ENCODE measurements at places on chromosomes 7 and 10.

GRCh38 chr10:131996466-131997365 lies 15.0 kb upstream of the BNIP3 start:
- DNase-seq = no peak

- DNase-seq = no peak
These were observed 39.2 kb downstream of the ELMO1 start for GRCh38 chr7:37409461-37409860.

DNA sequence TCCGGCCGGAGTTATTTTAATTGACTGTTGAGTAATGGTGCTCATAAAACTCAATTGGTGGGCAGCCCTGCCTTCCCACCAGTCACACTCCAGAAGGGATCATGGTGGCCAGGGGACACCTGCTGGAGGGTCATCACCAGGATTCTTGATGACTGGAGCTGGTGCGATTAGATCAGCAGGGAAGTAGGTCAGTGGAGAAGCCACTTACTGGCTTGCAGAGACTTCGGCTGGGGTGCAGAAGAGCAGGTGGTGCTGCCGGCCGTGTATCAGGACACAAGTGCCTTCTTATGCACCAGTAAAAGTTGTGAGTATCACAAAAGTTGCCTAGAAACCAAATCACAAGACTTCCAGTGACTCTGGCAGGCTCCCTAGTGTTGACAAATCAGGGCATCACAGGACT lies 82.6 kb upstream of the CHCHD3 start:
- no peak for DNase-seq

- DNase-seq = no peak
These were observed 80.8 kb downstream of the CD36 start for GRCh38 chr7:80719261-80719660.

- no peak for DNase-seq
These were observed 52.7 kb downstream of the GDI2 start for GRCh38 chr10:5760515-5760914.

- no peak for DNase-seq
These were observed 91.7 kb upstream of the IL6 start for GRCh38 chr7:22635349-22635748.

- DNase-seq = no peak
These were observed 134.8 kb upstream of the KLF6 start for GRCh38 chr10:3919709-3920308.

DNA sequence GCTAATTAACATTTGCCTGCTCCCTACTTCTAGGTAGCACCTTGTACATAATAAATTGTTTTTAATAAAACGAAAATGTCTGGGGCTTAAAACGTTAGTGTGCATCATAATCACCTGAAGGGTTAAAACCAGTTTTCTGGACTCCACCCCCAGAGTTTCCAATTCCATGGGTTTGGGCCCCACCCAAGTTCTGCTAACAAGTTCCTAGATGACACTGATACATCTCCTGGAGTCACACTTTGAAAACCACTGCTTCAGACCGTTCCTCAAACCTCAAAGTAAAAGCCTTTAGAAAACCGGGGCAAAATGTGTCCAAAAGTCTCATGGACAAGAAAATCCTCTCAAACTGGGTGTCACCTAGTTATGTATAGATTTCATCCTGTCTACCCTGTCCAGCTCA lies 9.3 kb downstream of the OSBPL3 start:
- no peak for DNase-seq

DNA sequence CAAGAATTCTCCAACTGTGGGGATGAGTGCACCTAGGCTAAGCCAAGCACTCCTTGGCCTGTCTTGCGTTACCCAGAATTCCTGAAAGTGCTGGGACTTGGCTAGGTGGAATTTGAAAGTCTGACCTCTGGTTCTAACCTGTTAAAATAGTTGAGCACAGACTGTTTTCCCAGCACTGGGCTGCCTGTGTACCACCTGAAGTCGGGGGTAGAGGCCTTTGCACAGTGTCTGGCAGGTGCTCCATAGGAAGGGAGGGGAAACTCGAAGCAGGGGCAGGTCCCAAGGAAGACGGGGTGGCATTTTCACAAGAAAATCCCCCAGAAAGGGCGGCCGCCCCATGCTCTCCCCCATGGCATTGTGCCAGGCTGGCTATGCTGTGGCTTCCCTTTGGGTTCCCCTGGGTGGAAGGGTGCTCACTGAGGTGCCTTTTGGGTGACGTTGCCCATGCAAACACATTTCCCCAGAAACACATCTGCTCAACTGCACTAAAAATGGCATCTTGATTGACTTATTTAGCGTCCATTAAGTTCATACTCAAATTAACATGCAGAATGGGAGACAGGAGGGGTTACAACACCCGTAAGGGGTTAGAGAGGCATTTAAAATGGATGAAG lies 62.9 kb downstream of the SYPL1 start:
- no peak for DNase-seq

DNA sequence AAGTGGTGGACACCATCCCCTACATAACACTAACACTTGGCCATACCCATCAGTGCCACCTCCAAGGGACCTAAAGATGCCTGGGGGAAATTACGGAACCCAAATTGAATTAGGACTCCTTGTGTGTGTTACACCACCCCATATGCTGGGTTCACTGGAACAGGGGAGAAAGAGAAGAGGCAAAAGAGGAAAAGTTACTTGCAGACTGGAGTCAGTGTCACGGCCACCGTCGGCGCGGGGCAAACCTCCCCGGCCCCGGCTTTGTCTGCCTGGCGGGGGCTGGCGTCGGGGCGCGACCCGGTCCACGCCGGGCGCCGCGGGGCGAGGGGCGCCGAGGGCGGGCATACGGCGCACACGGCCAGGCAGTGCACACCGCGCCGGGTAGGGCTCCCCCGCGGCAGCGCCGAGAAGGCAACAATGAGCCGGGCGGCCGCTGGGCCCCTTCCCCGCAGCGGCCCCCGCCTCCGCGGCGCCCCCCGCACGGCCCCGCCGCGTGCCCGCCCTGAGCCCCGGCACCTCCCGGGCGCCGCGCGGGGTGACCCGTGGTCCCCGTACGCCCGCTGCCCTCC lies 171.1 kb downstream of the FAM107B start:
- no peak for DNase-seq

GRCh38 chr7:111329367-111330234 lies 232.7 kb downstream of the IMMP2L start:
- DNase-seq = no peak

GRCh38 chr10:96380821-96381220 lies 22.0 kb upstream of the OPALIN start:
- DNase-seq = no peak

GRCh38 chr7:44158873-44159631 lies 17.9 kb upstream of the MYL7 start:
- DNase-seq = no peak

GRCh38 chr7:21624320-21624719 lies 81.5 kb downstream of the DNAH11 start:
- no peak for DNase-seq

DNA sequence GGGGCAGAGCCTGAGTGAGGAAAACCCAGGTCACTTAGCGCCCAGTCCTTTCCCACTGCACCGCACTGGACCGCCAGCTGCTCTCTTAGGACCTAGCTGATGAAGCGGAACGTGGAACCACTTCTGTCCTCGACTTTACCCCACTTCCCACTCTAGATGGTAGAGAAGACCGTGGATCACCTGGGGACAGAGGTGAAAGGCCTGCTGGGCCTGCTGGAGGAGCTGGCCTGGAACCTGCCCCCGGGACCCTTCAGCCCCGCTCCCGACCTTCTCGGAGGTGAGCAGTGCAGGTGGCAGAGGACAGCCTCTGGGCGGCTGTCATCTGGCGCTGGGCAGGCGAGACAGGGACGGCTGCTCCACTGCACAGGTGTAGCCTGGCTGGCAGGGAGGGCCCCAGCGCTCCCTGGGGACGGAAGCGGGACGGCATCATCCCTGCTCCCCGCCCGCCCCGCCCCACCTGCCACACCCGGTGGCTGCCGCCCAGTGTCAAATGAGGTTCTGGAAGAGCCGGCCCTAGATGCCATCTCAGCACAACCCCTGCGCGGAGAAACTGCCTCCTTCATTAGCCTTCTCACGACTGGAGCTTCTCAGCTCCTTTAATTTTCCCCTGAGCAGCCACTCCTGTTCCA lies 11.7 kb downstream of the PLAC9 start:
- DNase-seq = no peak

DNA sequence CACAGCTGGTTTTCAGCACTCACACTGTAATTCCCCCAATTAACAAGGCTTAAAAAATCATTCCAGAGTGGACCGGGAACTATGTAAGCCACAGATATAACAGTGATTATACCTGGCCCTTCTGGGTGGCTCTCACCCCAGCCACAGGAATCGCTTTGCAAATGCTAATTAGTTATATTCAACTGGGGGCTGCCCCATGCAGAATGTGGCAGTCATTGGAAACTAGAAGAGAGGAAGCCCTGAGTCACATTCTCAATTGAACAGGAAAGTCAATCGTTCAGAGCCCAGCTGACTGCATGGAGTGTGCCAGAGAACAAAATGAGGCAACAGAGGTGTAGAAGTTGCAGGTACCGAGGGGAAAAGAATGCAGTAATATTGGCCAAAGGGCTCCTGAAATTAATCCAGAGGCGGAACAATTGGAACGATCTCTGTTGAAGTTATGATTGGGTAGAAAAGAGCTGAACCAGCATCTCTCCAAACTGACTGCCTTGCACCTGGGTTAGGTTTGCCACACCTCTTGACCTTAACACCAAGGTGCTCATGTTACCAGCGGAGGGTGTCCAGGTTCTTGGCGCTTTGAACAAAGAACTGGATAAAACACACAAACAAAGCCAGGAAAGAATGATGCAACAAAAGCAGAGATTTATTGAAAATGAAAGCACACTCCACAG lies 909.7 kb upstream of the AUTS2 start:
- DNase-seq = no peak

GRCh38 chr7:30231271-30231670 lies 53.1 kb upstream of the ZNRF2 start:
- DNase-seq = no peak

GRCh38 chr7:5755704-5756504 lies 25.6 kb downstream of the RNF216 start:
- DNase-seq = peak; percentile 66

DNA sequence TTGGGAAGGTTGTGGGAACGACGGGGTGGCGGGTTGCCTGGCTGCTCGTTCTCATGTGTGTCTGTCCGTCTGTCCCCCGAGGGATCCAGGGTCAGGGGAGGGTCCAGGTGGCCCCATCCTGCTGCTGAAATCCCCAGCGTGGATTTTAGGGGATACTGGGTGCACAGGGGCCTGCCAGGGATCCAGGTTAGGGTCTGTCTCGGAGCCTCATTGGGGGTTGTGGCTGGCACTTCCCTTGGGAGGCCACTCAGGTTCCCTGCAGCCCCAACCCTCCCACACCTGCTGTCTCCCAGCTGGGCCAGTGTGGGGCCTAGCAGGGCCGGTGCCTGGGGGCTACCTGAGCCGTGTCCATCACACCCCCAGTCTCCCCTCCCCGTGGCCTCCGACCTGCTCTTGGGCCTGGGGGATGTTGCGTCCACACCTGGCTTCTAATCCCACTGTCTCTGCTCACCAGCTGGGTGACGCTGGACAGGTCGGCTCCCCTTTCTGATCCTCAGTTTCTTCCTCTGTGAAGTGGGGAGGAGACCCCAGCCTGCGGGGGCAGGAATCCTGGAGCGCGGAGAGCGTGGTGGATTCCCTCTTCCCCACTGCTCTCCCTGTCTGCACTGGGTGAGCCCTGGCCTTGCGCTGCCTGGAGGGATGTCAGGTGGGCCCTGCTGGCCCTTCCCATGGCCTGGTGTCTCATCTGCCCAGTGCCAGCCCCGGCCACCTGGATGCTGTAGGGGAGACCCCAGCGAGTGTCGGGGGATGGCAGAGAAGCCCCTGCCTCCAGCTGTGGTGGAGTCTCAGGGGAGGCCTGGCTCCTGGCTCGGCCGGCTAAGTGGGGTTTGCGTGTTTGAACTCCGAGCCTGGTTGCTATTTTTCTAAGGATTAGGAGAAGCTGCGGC lies 81.6 kb downstream of the UNCX start:
- no peak for DNase-seq

- no peak for DNase-seq
These were observed 93.7 kb downstream of the EBF3 start for GRCh38 chr10:129870474-129870757.

- DNase-seq = no peak
These were observed 136.6 kb downstream of the AHR start for GRCh38 chr7:17434841-17435692.

Data from NCI-H1694 (cell line).